Right lung (tissue), 10 donors: ENCODE measurements at places on chromosomes 2 and 18.

DNA sequence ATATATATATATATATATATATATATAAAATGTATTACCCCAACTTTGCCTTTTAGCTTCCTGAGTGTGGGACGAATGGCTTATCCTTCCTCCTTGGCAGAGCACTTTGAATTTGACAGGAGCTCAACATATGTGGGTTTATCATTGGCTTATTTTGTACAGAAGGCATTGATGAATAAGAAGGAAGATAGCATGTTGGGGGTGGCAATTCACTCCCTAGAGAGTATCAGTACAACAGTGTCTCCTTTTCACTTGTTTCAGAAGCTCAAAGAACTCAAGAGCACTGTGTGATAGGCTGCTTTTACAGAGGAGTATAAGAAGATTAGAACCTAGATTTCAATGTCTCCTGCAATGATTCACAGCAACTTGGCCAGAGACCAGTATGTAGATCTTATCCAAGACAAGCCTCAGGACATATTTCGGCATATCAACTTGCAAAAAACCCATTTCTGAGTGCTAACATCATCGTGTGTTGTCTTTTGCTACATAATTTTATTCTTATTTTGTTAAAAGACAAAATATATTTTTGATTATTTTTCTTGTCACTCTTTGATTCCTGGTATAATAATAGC, 345.8 kb downstream of the SOCS6 start:
- no peak for DNase-seq

- DNase-seq, result no peak
Measured at GRCh38 chr2:17309741-17310339, 208.4 kb downstream of the RAD51AP2 start.

GRCh38 chr2:124640221-124640750, 615.2 kb downstream of the CNTNAP5 start:
- no peak for DNase-seq

DNA sequence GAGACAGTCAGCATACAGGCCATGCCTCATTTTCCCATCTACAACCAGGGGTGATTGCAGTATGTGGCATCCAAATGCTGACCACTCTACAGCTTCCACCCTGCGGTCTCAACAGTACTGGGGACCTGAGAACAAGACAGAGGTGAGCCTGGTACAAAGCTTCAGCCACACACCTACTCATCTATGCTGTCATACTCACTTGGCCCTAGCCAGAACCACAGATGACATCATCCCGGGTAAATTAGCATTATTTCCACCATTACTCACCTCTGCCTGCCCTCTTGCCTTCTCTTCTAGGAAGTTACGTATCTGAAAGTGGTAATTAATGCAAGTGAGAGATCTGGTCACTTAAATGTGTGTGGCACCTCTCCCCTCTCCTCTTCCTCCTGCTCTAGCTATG, 208.2 kb upstream of the ARL4C start:
- DNase-seq, result no peak

DNA sequence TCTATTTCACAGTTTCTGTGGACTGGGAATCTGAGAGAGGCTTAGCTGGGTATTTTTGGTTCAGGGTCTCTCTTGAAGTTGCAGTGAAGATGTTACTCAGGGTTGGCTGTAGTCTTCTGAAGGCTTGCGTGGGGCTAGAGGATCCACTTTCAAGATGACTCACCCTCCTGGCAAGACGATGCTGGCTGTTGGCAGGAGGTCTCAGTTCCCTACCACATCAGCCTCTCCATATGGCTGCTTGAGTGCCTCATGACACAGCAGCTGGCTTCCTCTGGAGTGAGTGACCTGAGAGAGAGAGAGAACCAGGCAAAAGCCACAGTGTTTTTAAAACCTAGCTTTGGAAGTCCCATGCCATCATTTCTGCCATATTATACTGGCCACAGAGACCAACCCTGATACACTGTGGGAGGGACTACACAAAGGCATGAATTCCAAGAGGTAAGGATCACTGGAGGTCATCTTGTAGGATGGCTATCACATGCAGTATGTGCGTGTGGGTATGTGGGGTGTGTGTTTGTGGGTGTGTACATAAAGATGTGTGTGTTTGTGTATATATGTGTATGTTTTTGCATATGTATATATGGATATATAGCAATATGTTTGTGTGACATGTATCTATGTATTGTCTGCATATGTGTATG, 25.1 kb downstream of the DNPEP start:
- no peak for DNase-seq

DNA sequence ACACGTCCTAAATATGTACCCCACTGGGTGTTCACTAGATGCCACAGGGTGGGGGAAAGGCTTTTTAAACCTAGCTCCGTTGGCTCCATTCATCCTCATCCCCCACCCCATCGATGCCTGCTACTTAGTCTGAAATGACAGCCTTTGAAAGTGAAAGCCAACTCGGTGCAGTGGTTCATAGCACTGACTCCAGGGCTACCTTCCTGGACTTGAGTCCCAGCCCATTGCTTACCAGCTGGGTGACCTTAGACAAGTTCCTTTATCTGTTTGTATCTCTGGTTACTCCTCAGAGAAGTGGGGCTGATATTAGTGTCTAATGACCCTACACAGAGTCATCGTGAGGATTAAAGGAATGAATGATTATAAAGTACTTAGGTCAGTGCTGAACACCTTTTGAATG, 24.4 kb downstream of the EHD3 start:
- DNase-seq, result no peak

DNA sequence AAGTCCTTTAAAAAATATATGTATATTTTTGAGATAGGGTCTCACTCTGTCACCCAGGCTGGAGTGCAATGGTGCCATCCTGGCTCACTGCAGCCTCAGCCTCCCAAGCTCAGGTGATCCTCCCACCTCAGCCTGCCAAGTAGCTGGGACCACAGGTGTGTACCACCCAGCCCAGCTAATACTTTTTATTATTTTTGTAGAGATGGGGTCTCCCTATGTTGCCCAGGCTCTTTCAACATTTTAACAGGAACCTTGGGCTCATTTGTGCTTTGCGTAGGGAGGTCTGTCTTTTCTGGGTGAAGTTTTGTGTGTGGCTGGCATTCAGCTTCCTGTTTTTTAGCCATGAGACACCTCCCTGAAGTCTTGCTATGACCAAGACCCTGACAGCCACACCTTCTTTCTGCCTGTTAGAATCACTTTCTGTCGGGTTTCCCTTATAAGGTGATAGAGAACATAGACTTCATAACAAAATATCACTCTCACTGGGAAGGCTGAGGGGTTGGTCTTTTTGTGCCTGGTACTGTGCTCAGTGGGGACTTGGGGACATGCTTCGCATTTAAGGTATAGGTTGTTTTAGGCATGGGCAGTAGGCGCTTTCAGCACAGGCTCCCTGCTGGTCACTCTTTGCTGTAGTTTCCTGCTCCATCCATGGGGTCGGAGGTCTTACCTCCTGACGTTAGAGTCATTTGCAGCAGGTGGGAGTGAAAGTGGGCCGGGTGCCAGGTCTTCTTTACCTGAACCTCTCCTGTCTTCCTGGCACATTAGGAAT, 3.4 kb downstream of the RAB31 start:
- no peak for DNase-seq

DNA sequence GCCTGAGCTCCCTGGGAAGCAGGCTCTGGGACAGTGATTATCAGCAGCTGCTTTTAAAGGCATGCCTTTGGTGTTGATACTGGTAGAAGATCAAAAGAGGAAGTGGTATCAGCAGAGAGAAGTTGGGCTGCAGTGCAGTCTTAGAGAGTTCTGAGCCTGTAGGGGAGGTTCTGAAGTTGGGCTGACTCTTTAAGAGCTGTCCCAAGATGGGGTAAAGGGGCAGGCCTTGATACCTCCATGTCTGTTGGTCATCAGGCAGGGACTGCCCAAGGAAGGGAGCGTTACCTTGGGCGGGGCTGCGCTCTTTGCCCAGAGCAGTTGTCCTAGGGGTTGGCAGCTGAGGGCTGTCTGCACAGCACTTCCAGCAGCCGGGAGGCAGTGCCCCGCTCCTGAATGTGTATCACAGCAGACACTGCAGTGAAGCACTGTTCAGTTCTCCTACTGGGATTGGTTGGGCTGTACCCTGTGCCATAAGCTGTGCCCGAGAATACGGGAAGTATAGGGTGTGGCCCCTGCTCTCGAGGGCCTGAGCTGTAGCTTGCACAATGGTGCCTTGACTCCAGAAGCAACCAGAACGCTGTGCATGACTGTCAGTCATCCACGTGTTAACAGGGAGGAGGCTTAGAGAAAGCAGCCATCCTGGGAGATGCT, 177.0 kb downstream of the CTIF start:
- DNase-seq, result no peak

DNA sequence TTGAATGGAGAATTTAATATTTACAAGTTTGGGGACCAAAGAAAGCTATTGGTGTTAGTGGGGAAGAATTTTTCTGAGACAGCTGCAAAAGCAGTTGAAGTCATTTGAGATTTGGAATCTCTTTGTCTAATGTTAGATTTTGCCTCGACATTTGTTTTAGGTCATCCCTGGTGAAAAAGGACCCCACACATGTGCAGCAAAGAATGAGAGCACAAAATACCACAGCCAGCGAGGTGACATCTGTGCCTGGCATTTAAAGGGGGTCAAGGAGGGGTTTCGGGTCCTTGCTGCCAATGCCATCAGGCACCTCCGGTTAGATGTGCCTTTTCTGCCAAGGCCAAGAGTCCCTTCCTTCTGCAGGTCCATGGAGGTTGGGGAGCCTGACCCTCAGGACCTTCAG, 173.3 kb downstream of the TRIB2 start:
- DNase-seq, result no peak
